Stimulated activated CD4-positive, alpha-beta T cell treated with anti-CD3 and anti-CD28 coated beads, TNF-alpha, amount 100 ng/mL, for 1 hour (primary cell): ENCODE measurements at places on chromosomes 12 and 14.

- no peak for DNase-seq
These were observed 44.3 kb downstream of the SCYL2 start for GRCh38 chr12:100311317-100311716.

- DNase-seq, result no peak
These were observed 97.8 kb downstream of the VRK1 start for GRCh38 chr14:96894966-96895365.

DNA sequence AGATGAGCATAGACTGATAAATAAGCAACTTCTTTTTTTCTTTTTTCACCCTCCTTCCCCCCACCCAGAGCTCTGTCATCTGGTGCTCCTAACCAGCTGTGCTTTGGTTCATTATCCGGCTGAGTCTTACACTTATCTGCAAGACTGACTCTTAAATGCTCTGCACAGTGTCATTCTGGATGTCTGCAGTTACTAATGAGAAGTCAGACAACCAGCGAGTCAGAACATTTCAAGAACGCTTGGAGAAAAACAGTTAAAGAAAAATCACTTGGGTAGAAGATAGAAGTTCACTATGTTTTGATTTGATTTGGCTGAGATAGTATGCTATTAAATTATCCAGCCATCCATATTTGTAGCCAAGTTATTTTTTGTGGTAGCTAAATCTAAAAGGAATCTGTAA lies 328.9 kb upstream of the PRICKLE1 start:
- no peak for DNase-seq

DNA sequence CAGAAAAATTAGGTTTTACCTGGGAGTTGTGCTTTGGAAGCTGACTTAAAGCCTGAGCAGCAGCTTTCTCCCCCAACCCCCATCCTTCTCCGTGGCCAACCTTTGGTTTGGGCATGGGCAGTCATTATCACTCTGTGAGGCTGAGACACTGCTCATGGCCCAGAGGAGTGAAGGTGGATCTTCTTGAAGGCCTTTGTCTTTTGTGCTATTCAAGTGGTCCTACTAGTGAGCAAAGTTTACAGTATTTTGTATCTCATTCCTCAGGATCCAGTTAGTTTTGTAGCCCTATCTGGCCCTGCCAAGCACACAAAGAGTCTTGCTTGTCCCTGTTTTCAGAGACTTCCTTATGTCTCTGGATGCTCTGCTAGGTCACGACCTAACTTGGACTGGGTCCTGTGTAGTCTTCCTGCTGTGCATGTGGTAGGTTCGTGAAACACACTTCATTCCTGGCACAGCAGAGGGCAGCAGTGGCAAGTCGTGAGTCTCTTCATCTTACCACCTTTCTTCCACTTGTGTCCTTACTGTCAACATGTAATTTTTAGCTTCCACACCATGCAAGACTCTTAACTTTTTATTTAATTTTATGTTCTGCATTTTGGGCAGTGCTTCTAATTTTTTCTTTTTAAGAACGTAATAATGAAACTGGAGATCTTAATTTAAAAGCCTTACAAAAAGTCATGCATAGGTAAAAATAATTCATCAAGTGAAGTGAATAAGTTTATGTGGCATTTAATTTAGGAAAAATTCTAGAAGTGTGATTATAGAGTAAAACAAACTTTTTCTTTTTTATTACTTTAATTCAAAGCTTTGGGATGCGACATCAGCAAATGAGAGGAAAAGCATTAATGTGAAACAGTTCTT lies 53.7 kb downstream of the APAF1 start:
- DNase-seq, result no peak
